ENCODE measurements at places on chromosomes 12 and 14.

DNA sequence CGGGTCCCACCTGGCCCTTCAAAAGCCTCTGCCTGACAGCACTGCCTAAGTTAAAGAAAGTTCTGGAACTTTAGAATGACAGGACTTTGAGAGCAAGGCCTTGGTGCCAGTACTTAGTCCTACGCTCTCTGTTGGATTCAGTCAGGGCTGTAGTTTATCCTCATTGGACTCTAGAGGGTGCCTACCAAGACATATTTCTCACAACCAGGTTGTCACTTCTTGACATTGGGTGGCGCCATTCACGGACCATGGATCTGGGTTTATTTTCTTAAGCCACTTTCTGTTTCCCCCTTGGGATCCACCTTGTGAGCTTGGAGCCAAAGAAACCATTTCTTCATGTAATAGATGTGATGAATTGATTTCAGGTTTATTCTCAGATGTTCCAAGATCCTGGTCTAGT is 787.0 kb upstream of the TBX3 start:
- peak; percentile 50 for DNase-seq

- DNase-seq: no peak
Observed at GRCh38 chr12:53399896-53400295, 19.9 kb downstream of the SP1 start.

DNA sequence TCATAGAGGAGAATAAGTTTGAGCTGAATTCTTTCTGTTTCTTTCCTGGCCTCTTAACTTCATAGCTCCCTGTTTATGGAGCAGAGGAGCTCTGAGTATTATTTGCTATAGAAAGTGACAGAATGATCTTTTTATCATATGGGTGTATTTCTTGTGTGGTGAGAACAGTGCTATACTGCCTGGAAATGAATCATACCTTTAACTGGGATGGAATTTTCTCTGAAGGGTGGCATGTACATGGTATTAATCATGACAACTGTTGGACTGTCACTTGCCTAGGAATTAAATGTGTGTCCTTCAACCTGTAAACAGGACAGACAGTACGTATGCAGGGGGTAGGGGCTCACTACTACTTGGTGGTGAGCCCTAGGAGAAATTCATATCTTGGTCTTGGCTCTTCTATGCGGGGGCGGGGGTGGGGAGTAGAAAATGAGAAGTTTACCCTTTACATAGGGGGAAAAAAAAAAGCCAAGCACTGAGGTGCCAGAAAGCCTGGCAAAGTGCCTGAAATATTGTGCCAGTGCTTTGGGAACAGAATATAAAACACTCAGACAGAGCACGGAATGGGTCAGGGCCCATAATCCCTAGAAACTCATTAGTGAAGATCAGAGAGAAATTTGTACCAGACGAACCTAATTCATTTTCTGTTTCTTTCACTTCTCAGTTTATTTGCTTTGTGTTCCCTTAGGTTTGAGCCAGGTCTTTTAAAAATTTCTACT is 33.8 kb downstream of the ARMH4 start:
- no peak for DNase-seq

DNA sequence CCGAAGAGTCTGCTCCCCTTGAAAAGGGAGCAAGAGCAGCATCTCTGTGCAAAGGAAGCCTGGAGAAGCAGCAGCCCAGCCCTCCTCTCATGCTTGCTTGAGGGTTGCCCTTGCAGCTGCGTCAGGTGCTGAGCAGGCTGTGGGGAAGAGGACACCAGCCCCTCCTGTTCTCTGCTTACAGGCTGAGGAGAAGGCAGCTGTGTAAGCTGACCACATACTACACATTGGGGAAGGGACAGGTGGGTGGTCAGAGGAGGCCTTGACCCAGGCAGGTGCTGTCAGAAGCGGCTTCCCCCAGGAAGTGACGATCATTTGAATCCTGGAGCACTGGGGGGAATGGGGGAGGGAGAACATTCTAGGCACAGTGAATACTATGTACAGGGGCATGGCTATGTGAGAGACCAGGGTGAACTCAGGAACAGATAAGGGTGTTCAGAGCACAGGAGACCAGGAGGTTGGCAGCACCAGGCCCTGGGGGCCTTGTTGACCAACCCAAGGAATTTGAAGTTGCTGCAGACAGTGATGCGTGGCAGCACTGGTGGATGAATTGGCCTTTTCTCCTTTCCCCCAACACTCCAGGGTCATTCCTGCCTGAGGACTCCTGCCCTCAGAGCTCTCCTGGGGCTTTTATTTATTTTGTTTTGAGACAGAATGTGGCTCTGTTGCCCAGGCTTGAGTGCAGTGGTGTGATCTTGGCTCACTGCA is 2.7 kb upstream of the KLC1 start:
- DNase-seq: no peak

DNA sequence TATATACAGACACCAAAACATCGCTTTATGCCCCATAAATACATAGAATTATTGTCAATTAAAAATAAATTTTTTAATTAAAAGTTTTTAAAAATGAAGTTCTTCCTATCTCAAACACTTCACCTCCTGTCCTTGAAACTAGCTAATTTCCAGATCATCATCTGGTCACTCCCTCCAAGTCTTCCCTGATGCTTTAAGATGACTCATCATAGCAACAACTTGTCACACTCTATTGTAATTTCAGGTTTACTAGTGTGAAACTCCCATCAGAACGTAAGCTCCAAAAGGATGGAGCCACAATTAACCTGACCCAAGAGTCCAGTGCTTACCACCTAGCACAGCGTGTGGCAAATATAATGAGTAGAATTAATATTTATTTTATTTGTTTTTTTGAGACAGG is 16.3 kb downstream of the GXYLT1 start:
- DNase-seq: no peak

GRCh38 chr12:120072472-120073249 is 43.9 kb downstream of the RAB35 start:
- DNase-seq: no peak

GRCh38 chr14:91155626-91156089 is 41.8 kb downstream of the DGLUCY start:
- DNase-seq: no peak

DNA sequence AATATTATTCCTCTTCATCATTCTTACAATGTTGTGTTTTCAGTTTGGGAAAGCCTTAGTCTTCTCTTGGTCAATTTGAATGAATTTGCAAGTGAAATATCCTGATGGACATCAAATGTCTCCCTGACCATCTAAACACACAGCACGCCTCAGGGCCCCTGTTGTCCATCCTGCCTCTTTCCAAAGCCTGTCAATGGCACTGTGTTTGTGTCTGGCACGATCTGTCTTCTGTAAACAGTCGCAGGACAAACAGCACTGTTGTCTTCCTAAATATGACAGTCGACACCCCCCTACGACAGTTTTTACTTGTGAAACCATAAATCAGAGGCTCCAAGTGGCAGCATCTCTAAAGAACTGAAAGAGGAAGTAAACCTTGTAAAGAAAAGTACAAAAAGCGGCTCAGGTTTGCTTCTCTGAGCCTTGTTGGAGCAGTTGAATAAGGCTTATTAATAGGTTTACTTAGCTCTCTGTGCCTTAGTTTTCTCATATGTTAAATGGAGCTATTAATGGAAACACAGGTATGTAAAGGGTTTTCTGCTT is 285.8 kb downstream of the NRXN3 start:
- DNase-seq: no peak

DNA sequence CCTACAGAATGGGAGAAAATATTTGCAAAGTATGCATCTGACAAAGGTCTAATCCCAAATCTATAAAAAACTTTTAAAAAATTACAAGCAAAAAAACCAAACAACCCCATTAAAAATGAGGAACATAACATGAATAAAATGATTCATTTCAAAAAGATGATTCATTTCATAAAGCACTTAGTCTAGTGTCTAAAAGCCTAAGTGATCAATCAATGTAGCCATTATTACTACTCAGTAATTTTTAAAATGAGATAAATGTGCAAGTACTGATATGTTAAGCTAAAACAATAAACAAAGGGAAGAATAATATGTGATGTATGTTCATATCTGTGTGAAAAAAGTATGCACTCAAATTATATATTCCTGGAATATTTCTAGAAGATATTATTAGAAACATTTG is 119.1 kb upstream of the GARIN6 start:
- no peak for DNase-seq
